ENCODE measurements at places on chromosomes 13 and 19. TPM values are rescaled to one million over a fixed set of nuclear protein-coding genes. Genes with fewer than 3 reads are reported as not detected.

DNA sequence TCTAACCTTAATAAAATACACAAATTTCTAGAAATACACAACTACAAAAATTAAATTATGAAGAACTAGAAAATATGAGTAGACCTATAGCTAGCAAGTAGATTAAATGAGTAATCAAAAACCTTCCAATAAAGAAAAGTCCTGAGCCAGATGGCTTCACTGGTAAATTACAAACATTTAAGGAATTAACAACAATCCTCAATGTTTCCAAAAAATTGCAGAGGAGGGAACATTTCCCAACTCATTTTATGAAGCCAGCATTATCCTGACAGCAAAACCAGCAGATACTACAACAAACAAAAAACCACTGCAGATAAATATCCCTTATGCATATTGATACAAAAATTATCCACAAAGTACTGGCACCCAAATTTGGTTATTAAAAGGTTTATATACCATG is 230.9 kb downstream of the COG6 start:
- no peak for DNase-seq

GRCh38 chr13:76668141-76668540 is 218.1 kb downstream of the KCTD12 start:
- no peak for DNase-seq

FTL gene
- total RNA-seq: 2,848 TPM

DNA sequence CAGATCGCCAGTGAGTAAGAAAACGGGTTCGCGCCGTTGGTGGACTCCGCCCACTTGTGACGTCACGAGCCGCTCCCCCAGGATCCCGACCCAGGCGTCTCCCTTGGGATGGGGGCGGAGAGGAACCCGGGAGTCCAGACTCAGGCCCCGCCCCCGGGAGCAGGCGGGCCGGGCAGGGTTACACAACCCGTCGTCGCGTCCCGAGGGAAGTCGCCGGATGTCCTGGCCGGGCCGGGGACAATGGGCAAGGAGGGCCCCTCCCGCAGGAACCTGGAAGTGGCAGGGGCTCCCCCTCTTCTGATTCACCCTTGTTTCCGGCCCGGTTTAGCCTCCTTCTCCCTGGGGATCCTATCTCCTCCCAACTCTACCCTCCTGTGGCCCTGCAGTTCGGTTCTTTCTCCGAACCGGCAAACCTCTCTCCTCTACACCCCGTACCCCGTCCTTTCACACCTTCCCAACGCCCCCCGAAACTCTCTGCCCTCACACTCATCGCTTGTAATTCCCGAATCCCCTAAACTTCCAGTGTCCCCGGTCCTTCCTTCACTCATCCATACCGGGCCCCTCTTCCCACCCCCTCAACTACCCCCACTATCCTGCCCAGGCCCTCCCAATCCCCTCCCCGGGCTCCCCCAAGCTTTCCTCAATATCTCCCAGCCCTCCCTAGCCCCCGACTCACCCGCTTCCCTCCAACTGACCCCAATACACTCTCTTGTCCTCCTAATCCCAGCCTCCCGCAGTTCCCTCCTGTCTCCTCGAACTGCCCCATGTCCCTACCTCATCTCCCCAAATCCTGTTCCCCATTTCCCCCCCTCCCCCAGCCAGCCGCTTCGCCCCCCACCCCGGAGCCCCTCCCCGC is 20.0 kb upstream of the ERCC1 start:
- peak; percentile 97 for DNase-seq

DNA sequence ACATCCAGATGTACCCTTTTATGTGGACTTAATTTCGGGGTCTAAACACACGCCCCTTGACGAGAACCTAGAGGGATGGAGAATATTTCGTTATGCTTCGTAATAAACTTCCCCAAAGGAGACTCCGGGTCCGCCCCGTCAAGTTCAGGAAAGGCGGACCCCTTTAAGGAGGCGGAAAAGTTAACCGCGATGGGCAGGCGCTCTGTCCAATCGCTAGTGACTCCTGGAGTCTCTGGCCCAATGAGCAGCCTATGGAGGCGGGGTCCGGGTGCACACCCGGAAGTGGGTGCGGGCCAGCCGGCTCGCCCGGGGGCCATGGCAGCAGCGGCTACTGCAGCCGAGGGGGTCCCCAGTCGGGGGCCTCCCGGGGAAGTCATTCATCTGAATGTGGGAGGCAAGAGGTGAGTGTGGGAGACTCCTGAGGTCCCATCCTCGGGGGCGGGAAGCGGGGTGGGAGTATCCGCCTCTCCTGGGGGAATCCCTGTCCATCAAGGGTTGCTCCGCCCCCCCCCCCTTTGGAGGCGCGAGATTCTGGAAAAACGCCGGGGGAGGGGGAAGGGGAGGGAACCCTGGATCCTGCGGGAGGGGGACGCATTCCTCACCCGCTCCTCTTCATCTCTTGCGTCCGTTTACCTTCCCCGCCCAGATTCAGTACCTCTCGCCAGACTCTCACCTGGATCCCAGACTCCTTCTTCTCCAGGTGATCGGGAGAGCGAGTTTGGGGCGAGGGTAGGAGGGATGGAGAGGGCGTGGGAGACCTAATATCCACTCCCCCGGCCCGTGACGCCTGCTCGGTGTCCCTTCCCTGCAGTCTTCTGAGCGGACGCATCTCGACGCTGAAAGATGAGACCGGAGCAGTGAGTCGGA is at the start of gene SHKBP1:
TSS of gene SHKBP1 (plus strand) at position 289 of the 867 bp plus-strand sequence. CDS start at position 316, 27 bp downstream.
- peak; percentile 97 for DNase-seq

DNA sequence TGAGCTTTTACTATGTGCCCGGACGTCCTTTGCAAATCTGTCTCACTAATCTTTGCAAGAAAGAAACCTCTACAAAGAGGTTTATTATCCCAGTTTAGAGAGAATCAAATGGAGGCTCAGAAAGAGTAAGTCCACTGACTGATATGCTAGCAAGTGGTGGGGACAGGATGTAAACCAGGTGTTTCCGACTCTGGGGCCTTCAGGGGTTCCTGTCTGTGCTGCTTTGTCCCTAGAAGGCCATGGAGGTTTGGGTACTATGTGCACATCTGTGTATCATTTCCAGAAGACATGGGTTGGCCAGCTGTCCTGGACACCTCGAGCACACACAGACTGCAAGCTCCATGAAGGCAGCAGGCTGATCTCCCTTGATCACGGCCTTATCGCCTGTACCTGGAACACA is 1.2 kb upstream of the KPTN start:
- DNase-seq: no peak

- no peak for DNase-seq
Measured at GRCh38 chr19:1395194-1396018, 5.9 kb downstream of the GAMT start.

DNA sequence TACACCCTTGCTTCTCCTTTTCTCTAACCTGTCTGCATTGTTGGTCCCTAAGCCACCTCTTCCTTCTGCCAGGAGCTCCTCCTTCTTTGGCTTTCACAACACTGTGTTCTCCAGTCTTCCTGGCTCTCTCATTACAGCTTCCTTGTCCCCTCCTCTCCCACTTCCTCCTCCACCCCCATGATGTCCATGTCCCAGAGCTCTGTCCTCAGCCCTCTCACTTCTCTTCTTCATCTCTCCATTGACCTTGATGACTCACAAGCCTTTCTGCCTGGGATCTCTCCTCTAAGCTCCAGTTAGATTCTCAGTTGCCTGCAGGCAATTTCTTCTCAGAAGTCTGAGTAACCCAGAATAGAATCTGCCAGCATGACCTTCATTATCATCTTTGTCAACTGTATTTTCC is 100.3 kb upstream of the WASF3 start:
- peak; percentile 68 for DNase-seq

DNA sequence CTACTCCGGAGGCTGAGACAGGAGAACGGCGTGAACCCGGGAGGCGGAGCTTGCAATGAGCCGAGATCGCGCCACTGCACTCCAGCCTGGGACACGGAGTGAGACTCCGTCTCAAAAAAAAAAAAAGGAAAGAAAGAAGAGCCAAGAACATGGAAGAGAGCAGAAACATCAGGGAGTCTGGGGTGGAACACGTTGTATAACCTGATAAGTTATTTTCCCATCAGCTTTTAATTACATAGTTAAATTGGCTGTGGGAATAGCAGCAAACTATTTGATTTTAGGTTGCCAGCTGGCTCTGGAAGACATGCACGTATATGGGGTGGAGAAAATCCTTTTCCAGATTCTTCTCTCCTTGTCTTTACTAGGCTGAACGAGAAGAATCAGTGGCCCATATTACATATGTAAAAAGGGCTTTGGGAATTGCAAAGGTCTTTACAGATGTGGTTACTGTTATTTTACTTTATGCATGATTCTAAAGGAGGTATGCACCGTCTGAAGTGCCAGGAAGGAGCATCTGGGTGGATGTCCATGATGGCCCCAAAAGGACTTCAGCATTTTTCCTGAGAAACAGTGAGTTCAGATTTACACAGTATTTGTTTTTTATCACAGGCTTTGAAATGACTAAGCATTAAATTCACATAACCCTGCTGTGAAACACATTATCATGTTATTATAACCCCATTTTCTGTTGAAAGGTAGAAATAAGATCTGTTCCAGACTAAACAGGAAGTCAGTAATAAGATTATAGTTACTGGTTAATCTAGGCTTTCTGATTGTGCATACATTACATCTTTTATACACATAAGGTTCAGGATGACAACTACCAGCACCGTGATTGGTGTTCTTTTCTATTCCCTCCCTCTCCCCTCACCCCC is 4.6 kb upstream of the NAA16 start:
- no peak for DNase-seq

GRCh38 chr13:31522396-31522795 is 216.9 kb upstream of the RXFP2 start:
- DNase-seq: no peak

KCTD15 gene
- 117 TPM for total RNA-seq

DNA sequence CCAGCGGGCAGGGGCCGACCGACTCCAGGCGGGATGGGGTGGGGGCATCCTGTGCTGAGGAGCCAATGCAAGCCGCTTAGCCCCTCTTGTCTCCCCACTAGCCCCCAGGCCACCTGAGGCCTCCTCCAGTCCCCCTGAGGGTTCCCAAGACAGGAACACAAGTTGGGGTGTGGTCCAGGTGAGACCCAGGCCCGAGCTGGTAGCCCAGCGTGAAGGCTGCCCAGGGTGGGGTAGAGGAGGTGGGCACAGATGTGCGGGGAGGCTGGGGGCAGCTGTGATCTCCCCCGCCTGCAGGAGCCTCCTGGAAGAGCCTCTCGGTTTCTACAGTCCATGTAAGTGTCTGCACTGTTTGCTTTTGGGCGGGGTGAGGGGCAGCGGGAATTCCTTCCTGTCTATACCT is 10.4 kb downstream of the TLE6 start:
- DNase-seq: no peak

DNA sequence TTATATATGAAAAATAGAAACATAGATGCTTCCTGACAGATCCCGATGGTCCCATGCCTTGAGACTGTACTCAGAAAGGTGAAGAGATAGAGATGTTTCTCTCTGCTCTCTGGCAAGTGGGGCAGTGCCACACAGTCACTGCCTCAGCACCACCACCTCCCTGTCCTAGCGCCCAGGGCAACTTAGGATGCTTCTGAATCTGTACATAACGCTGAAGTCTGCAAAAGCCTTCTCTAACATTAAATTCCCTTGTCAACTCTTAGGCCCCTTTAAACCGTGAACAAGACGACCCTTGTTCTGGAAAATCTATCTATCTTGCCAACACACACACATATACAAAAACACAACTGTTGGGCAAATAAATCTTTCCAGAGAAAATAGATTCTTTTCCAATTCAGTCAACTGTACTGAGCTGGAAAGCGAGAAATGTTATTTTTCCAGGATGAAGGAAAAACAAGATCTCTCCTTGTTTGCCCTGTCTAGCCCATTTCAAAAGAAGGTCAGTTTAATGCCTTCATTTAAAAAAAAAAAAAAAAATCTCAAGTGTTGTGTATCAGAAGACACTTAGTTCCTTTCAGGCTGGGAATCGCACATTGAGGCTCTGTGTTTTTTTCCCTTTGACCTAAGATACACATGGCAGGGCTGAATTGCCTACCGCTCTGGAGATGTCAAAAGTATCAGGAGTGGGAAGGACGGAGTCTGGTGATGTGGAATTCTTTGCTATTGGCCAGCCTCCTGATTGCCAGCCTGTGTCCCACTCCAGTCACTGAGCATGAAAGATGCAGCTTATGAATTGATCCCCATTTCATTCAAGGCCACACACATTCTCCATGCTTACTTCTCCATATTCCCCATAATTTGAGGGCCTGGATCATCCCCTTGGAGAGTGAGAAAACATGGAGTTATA is 241.4 kb downstream of the LACC1 start:
- DNase-seq: no peak

DNA sequence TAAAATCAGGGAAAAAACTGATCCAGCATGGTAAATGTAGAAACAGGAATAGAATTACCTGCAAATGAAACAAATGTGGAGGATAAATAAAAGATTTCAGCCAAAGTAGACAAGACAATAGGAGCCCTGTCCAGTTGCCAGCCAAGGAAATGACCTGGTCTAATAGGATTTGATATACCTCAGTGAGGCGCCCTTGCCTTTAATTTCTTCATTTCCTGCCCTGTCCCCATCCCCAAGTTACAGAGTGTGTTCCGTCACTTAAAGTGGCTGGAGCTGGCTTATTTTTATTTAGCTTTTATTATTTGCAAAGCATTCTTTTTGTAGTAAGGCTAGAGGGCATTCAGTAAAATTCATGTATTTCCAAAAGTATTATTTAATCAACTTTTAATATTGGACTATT is 1022.0 kb downstream of the EFNB2 start:
- DNase-seq: no peak

F10 gene
- 10.2 TPM for total RNA-seq

ZNF415 gene
- 9.4 TPM for total RNA-seq

- DNase-seq: peak; percentile 74
Measured at GRCh38 chr13:97295283-97296182, 73.4 kb downstream of the MBNL2 start.

DNA sequence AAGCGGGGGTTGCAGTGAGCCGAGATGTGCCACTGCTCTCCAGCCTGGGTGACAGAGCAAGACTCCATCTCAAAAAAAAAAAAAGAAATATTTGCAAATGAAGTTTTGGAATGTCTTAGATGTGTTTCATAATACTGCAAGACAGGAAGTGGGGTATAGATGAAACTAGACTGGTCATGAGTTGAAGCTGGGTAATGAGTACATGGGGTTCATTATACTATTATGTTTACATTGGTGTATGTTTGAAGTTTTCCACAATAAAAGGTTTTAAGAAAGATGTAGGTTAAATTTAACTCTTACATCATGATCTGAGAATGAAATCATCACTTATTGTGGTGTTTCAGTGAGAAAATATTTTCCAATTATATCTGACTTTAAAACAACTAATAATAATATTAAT is 19.0 kb downstream of the FNDC3A start:
- peak; percentile 37 for DNase-seq

DNA sequence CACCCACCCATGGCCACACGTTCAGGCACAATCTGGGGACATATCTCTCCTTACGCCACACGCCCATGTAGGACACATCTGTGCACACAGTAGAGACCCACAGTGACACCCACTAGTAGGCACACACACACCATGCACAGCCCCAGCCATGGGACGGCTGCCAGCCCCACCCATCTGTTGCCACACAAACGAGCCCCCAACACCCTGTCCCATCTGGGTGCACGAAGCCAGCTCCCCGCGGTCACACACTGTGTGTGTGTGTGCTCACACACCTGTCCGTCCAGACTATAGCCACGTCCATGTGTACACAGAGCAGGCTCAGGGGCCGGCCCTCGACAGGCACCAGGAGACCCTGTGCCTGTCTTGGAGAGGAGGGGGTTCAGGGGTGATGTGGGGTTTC is 10.6 kb downstream of the ERFL start:
- DNase-seq: no peak

All from GM23248 (cell line).